ENCODE measurements at places on chromosomes 4 and X.

GRCh38 chrX:4825550-4825949 is 1112.1 kb upstream of the PRKX start:
- no peak for DNase-seq

- no peak for DNase-seq
Measured at GRCh38 chr4:88078579-88078978, 71.1 kb downstream of the PKD2 start.

DNA sequence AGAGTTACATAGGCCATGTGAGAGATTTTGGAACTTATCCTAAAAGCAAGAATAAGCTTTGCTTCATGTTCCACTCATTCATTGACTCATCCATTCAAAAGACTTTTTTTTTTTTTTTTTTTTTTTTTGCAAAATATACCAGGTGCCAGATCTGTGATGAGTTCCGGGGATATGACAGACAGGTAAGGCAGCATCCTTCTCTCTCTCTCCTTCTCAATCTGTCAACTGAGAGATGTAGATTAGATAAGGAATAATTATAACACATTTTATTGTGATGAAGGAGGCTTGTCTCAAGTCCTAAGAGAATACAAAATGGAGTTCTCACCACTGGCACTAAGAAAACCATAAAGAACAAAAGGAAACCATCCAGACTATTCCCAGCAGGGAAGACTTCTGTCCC is 190.2 kb upstream of the CPEB2 start:
- DNase-seq = no peak

GRCh38 chrX:120331116-120331515 is 19.9 kb upstream of the TMEM255A start:
- DNase-seq = no peak

DNA sequence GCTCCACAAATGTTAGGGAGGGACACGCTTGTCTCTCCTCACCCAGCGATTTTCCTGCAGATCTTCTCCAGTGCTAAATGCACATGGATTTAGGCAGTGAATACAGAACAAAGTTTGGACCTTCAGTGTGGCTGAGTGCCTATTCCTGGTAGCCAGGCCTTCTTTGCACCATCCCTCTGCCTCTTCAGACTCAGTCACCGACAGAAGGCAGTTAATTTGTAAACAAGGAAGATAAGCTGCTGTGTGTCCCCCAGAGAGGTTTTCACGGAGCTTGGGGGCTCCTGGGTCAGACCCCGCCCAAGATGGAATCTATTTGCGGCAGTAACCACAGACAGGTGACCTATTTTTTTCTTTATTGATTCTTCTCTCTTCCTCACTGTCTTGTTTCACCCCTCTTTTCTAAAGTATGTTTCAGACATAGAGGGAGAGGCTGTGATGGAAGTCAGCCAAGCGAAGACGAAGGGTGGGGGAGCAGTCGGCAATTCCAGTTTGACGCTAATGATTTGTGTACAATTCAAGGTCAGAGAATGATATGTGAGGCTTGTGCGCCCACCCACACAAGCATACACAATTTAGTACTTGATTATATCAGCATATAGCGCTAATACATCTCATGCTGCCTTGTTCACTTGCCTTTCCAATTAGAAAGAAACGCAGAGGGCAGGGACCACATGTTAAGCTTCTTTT is 200.8 kb downstream of the MGST2 start:
- no peak for DNase-seq

GRCh38 chrX:46793386-46794143 is 34.6 kb upstream of the SLC9A7 start:
- DNase-seq = no peak

- no peak for DNase-seq
Measured at GRCh38 chr4:159902648-159903047, 799.8 kb downstream of the RAPGEF2 start.

DNA sequence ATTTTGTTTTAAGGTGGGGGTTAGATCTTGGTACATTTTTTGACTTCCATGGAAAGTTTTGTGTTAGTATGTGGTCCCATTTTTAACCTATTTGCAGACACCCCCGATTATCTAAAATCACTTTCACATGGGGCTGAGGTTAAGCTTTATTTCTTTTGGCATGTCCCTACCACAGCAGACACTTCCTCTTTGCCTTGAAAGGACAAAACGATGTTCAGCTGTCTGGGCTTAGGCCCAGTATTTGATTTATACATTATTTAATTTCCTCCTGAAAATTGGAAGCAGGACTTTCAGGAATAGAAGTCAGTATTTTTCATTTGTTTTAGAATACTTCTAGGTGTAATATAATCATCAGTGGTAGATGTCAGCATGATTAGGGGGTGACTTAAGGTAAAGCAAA is 112.4 kb upstream of the SPRY1 start:
- no peak for DNase-seq

DNA sequence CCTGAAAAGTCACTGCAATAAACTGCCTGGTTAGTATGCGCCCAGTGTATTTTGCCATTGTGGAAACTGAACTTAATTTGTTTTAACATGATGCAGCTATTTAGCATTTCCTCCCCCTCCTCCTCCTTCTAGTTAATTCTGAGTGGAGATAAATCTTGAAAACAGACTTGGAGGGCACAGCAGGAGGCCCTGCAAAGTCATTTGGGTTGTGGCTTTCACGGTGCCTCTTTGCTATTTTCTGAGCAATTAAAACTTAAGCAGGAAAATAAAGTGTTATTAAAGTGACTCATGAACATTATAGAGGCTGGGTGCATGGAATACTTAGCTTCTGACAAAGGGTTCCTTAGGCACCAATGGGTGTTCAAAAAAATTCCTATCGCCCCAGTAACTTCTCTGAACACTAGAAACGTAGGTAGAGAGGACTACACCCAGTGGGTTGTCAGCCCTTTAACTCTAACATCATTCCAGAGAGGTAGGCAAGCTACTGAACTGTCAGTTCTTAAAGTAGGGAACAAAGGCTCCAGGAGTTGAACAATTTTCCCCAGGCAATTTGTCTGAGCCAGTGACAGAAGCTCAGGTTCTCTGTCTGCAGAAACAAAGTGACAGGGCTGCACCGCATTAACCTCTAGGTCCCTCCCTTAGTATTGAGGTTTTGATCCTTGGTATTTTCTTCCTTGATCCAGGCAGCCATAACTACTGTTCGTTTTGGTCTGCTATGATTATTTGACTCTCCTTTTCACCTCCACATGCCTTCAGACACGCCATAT is 158.3 kb upstream of the KIT start:
- no peak for DNase-seq

GRCh38 chr4:37728064-37728463 is 41.9 kb upstream of the RELL1 start:
- DNase-seq = no peak

DNA sequence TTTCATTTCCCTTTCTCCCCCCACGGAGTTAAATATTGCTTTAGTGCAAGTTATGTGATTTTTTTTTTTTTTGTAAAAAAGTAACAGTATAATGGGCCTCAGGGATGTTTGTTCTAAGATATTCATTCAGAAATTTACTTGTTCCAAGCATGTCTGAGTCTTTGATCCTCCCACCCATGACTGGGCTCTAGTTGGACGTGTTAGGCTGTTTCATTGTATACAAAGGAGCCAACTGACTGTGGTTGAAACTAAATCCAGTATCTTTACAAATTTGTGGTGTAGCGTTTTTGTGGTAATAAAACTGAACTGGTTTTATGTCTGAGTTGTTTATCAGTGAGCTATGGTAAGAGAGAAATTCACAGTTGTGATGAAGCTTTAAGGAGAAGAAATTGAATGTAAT is 74.1 kb downstream of the DOCK11 start:
- no peak for DNase-seq

GRCh38 chrX:71533851-71534561 is 1.1 kb downstream of the OGT start:
- DNase-seq = peak; percentile 2

GRCh38 chr4:86497131-86497530 is 97.0 kb upstream of the PTPN13 start:
- no peak for DNase-seq

DNA sequence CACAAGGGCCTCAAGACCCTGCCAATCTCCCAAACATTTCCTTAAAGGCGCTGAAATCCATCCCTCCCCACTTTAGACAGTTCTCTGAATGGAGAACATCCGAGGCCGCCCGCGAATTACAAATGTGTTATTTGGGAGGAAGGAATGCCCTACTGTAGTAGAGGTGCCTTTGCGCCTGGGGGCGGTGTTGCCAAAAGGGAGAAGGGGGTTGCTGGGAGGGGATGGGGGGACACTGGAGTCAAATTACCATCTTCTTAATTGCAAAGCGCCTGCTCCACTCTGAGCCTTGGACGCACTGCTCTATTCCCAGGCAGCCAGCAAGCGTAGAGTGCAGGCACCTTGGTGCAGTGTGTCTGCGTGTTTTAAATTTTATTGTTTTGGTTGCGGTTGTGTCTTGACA is 2.7 kb downstream of the TMEM255A start:
- no peak for DNase-seq

GRCh38 chr4:105060628-105061027 is 86.0 kb upstream of the TET2 start:
- no peak for DNase-seq

- no peak for DNase-seq
Measured at GRCh38 chrX:74449322-74449936, 28.1 kb downstream of the SLC16A2 start.

DNA sequence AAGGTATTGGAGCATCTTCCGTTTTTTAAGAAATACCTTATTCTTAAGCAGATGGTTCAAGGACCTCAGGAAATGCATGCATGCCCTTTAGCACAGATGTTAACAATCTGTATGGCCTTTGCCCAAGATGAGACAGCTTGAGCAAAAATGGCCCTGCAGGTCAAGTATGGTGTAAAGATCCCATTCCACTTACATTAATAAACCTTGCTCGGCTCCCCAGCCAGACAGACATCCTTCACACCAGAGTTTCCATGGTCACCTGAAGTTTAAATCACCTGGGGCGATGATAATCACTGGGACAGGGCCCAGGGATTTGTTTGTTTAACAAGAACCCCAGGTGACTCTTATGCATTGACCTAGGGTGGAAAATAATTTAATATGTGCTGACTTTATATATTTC is 287.0 kb upstream of the NOCT start:
- DNase-seq = no peak

DNA sequence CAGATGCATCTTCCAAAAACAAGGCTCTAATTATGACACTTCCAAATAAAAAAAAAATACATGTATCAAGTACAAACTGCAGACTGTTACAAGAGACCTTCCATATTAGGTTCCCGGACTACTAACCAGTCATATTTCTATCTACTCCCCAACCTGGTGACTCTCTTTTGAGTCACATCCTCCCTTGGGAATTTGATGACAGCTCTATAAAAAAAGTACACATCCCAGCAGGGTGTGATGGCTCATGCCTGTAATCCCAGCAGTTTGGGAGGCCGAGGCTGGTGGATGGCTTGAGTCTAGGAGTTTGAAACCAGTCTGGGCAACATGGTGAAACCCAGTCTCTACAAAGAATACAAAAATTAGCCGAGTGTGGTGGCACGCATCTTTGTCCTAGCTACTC is 14.9 kb downstream of the RPGR start:
- no peak for DNase-seq

- DNase-seq = no peak
Measured at GRCh38 chrX:42131856-42132255, 208.5 kb upstream of the CASK start.

DNA sequence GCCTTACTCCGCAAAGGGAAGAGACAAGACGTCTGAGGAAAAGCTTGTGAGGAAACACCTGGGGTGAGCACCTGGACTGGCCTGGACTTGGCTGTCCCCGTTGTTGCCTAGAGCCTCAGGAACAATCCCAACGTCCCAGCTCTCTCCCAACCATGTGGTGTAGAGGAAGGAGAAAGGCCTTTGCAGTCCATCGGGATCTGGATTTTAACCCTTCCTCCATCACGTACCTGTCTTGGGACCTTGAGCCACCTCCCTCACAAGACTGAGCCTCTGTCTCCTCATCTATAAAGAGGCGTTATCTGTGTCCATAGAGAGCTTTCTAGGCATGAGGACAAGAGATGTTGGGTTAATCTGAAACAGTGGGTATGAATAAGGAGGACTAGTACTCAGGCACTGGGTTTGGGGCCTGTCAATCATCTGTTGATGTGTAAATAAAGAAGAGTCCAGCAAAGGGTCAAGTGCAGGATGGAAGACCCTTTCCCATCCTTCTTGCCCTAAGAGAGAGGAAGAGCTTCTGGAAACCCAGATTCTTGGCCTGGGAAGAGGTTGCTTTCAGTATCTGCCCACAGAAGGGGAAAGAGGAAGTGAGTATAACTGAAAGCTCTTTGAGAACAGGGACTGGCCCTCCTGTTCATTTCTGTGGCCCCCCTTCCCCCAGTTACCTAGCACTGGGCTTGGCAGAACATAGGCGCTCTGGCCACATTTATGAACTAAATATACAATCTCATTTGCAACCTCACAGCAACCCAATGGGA is 137.1 kb downstream of the PJA1 start:
- DNase-seq = no peak

GRCh38 chr4:72893354-72894066 is 176.0 kb downstream of the COX18 start:
- DNase-seq = no peak

DNA sequence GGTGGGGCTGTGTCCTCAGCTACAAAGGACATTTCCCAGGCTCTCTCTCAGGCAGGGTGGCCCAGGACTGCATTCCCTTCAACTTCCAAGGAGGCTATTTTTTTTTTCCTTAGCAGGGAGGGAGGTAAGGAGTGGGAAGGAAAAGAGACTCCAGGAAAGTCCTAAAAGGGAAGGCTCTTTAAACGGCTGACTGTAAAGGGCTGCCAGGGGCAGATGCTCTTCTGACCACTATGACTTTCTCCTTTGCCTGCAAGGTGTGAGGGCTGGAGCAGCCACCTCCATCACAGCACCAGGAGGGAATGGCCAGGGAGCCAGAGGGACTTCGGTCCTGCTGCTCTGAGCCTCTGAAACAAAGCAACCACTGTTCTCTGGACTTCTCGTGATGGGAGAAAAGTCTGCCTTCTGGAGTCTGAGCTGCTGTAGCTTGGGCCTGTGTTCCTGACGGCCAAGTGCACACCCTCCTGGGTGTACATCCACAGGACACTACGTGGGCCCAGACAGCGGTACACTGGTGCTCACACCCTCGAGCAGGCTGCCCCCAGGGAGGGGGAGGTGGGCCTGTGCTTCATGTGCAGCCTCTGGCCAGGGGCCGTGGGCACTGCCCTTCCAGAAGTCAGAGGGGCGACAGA is 17.9 kb downstream of the NAT8L start:
- no peak for DNase-seq

DNA sequence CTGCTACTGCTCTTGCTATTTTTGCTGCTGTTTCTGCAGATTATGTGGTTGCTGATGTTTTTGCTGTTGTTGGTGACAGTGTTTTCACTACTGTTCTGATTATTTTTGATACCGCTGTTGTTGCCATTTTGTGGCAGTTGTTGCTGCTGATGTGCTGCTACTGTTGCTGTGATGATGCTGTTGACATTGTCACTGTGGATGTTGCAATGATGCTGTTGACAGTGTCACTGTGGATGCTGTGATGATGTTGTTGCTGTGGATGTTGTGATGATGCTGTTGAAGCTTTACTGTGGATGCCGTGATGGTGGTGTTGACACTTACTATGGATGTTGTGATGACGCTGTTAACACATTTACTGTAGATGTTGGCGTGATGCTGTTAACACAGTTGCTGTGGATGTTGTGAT is 180.3 kb downstream of the EVC2 start:
- DNase-seq = no peak

Data from anterior cingulate cortex (tissue), 58 donors.